GM12878 (cell line): ENCODE measurements at places on chromosomes 2 and 18. TPM values are rescaled to one million over a fixed set of nuclear protein-coding genes. Genes with fewer than 3 reads are reported as not detected.

DNA sequence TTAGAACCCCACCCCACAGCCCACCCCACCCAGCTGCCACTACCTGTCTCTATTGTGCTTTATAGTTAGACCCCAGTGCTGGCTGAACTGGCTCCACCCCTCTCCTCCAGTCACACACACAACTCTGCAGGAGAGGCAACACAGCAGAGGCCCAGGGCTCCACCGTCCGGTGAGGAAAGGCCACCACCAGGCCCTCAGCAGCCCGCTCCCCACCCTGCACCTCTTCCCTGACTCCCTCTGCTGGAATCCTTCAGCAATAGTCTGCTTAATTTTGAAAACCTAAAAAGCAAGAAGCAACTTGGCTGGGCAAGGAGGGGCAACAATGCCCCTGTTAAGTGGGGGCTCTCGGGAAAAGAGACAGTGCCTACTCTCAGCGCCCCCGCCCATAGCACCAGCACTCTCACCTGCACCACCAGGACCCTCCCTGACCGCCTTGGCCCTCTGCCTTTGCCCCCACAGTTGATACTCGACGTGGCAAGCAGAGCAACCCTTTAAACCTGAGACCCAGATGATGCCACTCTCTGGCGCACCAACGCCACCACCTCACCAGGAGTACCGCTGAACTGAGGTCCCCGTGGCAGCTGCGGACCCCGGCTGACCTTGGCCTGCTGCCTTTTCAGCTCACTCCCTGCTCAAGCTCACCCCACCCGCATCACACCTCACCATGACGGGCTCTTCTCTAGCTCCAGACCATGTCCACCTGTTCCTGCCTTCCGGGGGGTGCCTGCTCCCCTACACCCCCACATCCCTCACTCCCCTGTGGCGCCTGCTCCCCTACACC is 45.7 kb downstream of the NDUFA10 start:
- DNase-seq: no peak

GRCh38 chr2:98564541-98565132 is 43.7 kb downstream of the COA5 start:
- DNase-seq: no peak

GRCh38 chr2:27705851-27706622 is 42.3 kb downstream of the SLC4A1AP start:
- DNase-seq: no peak

The ABCB11 gene
- polyA plus RNA-seq: not detected in 2 replicates

DNA sequence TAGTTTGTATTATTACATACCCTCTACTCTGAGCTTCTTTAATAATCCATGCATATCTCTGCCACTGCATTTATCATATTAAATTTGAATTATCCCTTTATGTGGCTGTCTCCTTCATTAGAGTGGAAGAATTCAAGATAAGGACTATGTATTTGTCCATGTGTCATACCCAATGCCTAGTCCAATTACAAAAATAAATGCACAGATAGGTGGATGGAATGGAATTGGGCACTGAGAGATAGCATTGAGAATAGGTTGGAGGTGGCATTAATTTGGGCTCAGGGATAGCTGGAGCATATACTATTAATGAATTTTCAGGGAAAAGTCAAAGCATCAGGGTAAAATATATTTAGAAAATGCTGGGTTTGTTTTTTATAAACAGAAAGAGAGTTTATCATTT is 893.2 kb downstream of the EPHA4 start:
- DNase-seq: no peak

- DNase-seq: no peak
Observed at GRCh38 chr2:139963863-139964355, 1183.7 kb upstream of the NXPH2 start.

DNA sequence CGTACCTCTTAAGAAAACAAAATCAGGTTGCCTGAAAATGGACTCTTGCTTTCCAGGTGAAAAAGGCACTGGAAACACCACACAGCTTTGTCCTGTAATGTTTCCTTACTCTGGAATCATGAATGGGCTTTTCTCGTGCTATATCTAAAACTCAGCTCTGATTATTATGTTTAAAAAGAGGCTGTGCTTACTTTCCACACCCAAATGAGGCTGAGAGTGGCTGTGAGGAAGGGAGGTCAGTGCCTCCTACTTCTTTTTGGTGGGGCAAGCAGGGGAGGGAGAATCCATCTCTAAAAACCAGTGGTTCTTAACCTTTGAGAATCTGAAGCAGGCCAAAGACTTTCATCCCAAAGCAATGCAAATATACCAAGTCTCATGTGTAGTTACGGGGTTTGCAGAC is 148.6 kb downstream of the FAM210A start:
- no peak for DNase-seq

The HOXD12 gene
- polyA plus RNA-seq: not detected in 2 replicates
